NT2/D1 (cell line): ENCODE measurements at places on chromosomes 2 and 18.

GRCh38 chr2:207437524-207438143 is 92.1 kb upstream of the CREB1 start:
- no peak for DNase-seq

DNA sequence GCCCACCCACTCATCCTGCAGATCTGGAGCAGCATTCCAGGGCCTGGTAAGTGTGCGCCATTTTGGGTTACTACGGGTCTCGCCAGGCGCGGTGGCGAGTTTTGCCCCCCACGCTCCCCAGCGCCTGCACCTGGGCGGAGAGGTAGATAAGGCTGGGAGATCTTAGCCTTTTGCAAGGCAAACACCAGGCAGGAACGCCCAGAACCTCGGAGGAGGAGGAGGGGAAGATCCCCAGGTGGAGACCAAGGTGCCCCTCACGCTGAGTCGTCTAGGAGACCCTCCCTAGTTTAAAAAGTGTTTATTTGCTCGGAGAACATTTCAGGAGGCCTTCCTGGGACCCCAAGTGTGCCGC is 365 bp upstream of the RAMP1 start:
- DNase-seq: no peak

DNA sequence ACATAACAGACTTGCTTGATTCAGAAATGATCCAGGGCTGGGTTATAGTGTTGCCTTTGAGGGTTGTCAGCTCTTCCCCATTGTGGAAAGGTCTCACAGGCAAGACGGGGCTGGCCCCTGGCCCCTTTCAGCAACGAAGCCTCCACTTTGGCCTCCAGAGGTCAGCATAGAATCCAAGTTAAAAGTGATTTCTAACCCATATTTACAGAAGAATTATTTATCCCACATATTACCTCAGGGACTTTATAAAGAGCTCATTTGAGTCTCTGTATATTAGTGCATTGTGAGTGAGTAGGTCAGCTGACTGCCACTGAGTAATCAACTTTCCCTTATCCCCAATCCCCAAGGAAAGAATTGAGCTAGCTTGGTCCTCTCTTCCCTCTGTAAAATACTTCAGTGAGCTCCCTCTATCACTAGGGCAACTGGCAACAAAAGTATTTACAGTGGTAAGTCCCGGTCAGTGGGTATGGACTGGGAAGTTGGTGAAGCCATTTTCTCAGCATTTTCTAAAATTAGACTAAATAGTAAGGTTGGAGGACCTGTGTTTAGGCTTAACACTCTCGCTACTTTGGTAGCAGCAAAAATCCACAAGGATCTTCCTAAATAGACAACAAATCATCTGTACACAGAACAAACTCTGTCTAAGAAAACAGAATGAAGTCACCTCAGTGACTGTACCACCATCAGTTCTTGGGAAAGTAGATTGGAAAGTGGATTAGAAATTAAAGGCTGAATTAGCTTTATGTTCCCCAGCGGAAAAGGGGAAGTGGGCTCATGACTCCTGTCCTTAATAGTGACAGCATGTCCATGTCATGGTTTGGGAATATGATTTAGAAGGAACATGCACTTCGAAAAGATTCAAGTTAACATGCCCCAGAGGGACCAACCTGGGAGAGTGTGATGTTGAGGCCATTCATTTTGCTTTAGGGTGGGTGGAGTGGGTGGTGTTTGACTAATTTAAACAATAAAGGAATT is 171.0 kb upstream of the SIX3 start:
- DNase-seq: no peak

DNA sequence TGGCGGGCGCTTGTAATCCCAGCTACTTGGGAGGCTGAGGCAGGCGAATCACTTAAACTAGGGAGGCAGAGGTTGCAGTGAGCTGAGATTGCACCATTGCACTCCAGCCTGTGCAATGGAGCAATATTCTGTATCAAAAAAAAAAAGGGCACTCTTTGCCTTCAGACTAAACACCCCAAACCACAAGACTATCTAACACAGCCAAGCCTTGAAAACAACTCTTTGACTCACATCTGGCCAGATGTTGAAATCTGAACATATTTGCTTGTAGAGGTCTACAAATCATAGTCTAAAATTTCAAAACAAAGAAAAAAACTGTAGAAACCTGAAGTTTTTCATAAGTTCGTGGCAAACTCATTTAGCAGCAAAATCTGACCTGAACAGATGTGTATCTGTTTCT is 94.9 kb downstream of the FAM161A start:
- DNase-seq: no peak

- no peak for DNase-seq
Observed at GRCh38 chr2:219772103-219772635, 144.7 kb downstream of the SLC4A3 start.

DNA sequence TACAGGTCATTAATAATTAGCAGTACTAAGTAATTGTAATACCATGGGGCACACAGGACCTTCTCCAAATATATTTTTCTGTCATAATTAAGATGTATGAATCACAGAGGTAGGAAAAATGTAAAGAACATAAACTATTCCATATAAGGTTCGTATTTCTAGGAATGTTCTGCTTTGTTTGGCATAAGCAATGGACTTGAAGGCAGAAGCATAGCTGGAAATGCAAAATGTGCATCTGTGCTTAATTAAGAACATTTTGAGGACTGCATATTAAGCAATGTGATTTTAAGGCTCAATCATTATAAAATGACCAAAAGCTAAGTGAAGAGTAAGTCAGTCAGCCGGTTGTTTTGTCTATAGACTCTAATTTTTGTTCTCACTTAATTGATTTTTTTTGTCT is 123.2 kb downstream of the RBM43 start:
- DNase-seq: no peak

DNA sequence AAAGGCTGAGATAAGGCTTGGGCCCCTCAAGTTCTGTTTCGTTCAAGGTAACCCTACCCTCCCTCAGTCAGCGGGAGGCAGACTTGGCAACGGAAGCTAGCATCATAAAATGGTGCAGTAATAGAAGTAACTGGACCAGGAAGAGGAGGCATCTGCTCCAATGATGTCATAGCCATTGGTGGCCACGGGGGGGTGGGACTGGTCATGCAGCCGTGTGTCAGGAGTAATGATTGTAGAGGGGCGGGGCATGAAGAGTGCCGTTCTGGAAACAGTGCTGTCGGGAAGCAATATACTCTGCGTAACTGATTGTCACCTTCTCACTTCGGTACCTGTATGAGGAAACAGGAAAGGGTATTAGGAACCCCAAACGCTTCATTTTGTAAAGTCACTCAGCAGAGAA is 6.9 kb upstream of the POLR2D start:
- DNase-seq: no peak

GRCh38 chr18:56489893-56490292 is 148.5 kb downstream of the TXNL1 start:
- no peak for DNase-seq

- DNase-seq: no peak
Observed at GRCh38 chr18:24010673-24011072, 3.9 kb upstream of the TTC39C start.

GRCh38 chr18:61285777-61286176 is 47.5 kb upstream of the CDH20 start:
- no peak for DNase-seq

DNA sequence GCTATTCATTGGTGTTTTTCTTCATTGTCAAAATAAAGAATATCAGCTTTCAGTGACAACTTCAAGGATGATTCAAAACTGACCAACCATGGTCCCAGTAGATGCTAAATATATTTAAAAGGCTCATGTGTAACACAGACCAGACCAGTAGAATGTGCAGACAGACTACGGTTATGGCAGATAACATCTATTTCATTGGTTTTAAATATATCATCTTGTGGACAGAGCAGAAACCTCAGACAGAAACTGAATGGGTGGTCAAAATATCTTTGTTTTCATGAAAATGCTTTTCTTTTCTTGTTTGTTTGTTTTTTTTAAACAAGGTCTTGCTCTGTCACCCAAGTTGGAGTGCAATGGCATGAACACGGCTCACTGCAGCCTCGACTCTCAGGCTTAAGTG is 107.4 kb upstream of the CREB1 start:
- DNase-seq: no peak

GRCh38 chr18:24582771-24583170 is 122.3 kb downstream of the HRH4 start:
- DNase-seq: no peak

DNA sequence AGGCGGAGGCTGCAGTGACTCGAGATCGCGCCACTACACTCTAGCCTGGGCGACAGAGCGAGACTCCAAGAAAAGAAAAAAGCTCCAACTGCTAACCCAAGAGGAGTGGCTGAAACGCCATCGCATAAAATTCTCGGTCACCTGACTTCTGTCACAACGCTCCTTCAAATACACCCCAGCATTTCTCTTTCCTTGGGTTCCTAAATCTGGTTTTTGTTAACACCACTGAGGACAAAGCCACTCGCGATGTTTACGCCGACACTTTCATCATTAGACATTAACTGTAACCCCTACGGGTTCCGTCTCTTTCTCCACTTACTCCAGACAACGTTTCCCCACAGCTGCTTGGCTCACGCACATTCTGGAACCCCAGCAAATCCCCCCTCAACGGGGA is 679 bp downstream of the CLK1 start:
- no peak for DNase-seq

GRCh38 chr2:68387408-68388350 is 22.6 kb downstream of the PLEK start:
- no peak for DNase-seq

DNA sequence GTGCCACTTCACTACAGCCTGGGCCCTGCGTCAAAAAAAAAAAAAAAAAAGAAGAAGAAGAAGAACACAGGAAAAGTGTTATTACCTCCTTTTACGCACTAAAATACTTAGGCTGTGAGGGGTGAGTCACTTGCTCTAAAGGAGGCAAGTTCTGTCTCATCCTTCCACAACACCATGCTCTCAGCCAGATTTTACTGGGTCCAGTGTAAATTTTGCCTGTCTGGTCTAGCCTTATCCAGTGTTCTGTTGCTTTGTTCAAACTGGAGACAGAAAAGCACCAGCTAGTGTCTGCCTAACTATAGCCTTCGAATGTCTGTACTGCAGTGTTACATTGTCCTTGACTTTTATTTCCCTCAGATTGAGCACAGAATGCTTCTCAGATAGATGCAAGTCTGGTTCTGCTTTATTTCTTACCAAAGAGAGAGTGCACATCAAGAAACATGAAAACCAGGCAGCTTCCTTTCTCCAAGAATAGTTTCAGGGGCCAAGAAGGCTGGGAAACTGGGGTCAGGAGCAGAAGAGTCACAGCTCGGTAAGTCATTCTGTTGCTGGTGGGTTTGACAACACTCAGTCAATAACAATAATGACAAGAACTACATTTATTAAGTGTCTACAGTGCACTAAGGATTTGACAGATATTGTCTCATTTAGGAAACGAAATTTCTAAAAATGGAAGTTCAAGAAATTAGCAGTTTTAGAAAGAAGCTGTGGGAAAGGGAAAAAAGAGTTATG is 3.1 kb upstream of the MSGN1 start:
- no peak for DNase-seq

DNA sequence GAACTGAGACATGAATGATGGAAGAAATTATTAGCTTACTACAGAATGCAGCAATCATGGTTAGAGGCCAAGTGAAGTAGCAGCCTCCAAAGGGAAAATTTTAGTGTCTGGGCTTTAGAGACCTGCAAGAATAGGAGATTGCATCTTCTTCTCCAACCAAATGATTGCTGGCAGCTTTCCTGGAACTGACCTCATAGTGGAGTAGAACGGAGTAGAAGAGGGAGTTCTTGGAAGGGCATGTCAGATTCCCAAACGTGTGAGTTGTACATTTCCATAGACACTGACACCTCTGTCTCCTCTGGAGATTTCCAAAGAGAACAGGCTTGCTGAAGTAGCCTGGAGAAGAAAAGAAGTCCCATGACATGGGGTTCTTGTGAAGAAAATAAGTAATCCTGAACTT is 169.8 kb upstream of the ERBB4 start:
- DNase-seq: no peak

- DNase-seq: no peak
Observed at GRCh38 chr18:36066686-36067054, 689 bp downstream of the RPRD1A start.

- DNase-seq: no peak
Observed at GRCh38 chr18:2978208-2978607, 34.7 kb downstream of the LPIN2 start.

GRCh38 chr2:98576666-98577312 is 31.5 kb downstream of the COA5 start:
- DNase-seq: no peak

- no peak for DNase-seq
Observed at GRCh38 chr2:168519534-168520308, 63.6 kb downstream of the CERS6 start.

- DNase-seq: no peak
Observed at GRCh38 chr2:20150806-20151571, 73.9 kb downstream of the SDC1 start.

- DNase-seq: no peak
Observed at GRCh38 chr2:62996534-62997186, 54.0 kb upstream of the OTX1 start.

DNA sequence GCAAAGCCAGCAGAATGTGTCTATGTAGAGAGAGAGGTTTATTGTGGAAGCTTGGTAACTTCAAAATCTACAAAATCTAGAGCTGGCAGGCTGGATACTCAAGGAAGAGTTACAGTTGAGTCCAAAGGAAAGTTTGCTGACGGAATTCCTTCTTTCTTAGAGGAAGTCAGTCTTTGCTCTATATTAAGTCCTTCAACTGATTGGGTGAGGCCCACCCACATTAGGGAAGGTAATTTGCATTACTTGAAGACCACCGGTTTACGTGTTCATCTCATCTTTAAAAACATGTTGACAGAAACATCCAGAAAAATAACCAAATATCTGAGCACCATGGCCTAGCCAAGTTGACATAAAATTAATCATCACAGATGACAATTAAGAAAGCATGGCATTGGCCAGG is 101.5 kb downstream of the TEX51 start:
- DNase-seq: no peak

GRCh38 chr2:66495788-66496640 is 61.1 kb downstream of the MEIS1 start:
- no peak for DNase-seq

GRCh38 chr2:70716951-70717350 is 51.0 kb downstream of the ADD2 start:
- DNase-seq: no peak

- no peak for DNase-seq
Observed at GRCh38 chr2:148896136-148896535, 21.1 kb downstream of the KIF5C start.

DNA sequence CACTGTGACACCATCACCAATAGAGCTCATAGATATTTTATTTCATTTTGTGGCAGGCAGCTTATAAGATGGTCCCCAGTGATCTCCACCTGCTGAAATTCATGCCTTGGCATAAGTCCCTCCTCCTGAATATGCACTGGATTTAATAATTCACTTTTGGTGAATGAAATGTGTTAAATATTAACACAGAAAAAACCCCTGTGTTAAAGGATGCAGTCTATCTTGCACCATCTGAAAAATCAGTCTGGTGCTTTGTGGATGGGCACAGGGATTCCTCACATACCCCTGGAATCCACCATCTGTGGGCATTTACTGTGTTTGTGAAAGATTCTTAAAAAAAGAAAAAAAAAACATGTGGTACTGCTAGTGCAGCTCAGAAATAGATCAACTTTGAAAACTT is 26.1 kb upstream of the WIPF1 start:
- no peak for DNase-seq

GRCh38 chr2:70850925-70851324 is 15.3 kb upstream of the CD207 start:
- no peak for DNase-seq

- DNase-seq: no peak
Observed at GRCh38 chr2:120052597-120052996, 39.7 kb downstream of the EPB41L5 start.

GRCh38 chr2:64839844-64840243 is 149.4 kb upstream of the SLC1A4 start:
- DNase-seq: no peak
